ENCODE measurements at places on chromosomes 7 and 10. TPM values are rescaled to one million over a fixed set of nuclear protein-coding genes. Genes with fewer than 3 reads are reported as not detected.

The SORCS1 gene
- polyA plus RNA-seq = 21.6 TPM

The LRRC4 gene
- 8.7 TPM for polyA plus RNA-seq

The ELN gene
- polyA plus RNA-seq = 48.4 TPM

- DNase-seq = no peak
Measured at GRCh38 chr7:26278770-26279169, 12.9 kb upstream of the SNX10 start.

DNA sequence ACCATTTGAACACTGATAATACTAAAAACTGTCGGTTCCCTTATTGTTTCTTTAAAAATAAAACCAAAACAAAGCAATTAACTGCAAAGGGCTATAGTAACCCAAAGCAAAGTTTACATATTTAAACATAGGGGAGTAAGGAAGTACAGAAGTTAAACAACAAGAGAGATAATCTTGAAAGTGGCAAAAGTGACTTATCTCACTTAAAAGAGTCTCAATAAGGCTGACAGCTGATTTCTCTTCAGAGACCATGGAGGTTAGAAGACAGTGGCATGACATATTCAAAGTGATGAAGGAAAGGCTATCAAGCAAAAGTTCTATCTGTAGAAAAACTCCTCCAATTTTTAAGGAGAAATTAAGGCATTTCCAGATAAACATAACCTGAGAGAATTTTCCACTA, 233.5 kb upstream of the HDAC9 start:
- DNase-seq = no peak
